Right hindlimb (tissue), 1 donor: ENCODE measurements at places on chromosomes 2 and 18.

DNA sequence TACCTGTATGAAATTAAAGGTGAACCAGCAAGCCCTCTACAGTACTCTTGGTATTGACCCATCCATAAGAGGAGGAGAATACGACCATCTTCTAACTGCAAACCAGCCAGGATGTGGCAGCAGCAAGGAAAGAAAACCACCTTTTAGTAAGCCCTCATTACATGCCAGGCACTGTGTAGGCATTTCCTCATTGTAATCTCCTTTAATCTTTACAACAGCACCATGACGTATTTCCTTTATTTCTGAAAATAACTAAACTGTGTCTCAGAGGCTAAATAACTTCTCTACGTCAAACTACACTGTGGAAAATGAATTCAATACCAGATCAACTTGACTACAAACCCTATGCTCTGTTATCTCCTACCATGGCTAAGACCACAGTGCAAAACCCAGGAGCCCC, 18.2 kb downstream of the WDR35 start:
- DNase-seq = no peak

- DNase-seq = no peak
Observed at GRCh38 chr2:205678541-205679142, 3.7 kb upstream of the NRP2 start.

DNA sequence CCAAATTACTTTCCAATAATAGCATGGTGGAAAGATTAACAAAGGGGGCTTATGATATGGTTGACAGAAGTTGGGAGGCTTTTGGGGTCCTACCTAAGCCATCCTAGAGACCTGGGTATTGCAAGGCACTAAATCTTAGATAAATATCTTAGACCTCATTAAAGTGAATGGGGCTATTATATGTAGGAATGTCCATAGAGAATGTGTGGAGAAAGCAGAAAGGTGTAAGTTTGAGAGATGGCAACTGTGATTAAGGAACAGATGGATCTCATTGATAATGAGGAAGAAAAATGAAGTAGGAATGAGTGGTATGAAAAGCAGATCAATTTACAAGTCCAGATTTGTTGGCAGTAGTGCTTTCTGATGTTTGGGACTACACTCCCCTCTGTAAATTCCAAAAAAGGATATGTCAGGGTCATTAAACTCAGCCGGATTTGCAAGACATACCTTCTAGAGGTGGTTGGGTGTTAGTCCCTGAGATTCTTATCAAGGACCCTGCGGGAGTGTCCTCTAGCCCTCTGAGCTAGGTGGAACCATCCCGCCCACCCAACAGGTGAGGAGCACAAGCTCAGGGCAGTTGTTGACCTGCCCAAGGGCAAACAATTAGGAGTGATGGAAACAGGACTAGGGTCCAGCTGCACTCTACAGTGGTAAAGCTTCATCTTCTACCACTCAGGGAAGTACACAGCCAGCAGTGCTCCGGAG, 12.1 kb downstream of the TCF7L1 start:
- DNase-seq = no peak

- no peak for DNase-seq
Observed at GRCh38 chr2:41711736-41712135, 336.1 kb upstream of the PKDCC start.

DNA sequence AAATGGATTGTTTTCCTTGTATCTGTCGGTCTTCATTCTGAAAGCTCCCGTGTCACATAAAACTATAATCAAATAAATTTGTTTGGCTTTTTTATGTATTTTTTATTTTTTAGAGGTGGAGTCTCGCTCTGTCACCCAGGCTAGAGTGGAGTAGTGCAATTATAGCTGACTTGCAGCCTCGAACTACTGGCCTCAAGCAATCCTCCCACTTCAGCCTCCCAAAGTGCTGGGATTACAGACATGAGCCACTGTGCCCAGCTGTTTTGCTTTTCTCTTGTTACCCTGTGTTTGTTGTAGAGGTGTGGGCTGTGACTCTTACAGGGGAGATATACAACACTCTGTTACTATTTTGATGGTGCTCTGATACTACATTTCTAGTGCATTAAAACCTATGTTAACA, 2.2 kb downstream of the GALM start:
- DNase-seq = no peak

DNA sequence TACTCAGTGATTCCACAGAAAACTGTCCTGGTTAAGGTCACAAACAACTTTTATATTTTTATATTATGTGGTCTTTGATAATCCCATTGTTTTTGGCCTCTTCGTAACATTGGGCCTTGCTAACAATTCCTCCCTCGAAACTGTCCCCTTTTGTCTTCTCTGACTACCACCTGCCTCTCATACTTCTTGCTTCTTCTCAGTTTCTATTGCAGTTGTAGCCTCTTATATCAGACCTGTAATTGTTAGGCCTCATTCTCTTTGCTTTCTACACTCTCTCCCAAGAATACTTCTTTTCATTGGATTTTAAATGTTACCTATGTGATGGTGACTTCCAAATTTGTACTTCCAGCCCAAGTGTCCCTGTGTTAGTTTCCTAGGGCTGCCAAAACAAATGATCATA, 44.7 kb downstream of the MC4R start:
- no peak for DNase-seq

DNA sequence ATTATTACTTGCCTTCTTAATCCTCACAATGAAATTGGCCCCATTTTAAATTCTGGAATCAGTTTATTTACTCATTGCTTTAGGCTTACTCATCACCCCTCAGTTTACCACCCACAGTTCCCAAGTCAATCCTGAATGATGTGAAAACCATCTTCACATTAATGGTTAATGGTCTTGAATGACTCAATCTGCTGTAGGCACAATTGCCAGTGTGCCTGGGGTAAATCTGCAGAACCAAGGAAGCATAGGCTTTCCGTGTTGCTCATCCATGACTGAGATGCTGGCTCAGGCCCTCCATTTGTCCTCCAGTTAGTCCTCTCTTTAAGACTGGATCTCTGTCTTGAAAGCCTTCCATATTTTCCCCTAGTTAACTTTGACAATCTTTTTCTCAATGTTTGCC, 164.5 kb downstream of the PMAIP1 start:
- DNase-seq = no peak

DNA sequence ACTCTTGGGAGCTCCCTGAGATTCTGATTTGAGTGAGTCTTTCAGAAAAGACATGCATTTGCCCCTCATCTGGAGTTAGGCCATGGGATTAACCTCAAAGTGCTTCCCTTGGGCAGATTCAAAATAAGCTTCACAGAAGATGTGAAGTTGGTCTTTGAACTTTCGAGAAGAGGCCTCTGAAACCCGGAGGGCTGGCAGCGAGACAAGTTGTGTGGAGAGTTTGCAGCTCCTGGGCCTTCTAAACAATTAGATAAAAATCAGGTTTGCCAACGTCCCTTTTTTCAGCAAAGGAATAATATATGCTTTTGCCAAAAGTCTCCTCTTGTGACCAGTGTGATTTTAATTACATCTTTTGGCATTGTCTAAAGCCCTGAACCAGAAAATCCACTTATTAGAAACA, 489.7 kb downstream of the SOX11 start:
- no peak for DNase-seq

GRCh38 chr2:185208261-185208660, 530.3 kb upstream of the FSIP2 start:
- DNase-seq = no peak

GRCh38 chr2:20446255-20446916, 488 bp upstream of the RHOB start:
- no peak for DNase-seq

GRCh38 chr18:75016025-75016717, 192.8 kb downstream of the PTGR3 start:
- DNase-seq = no peak

DNA sequence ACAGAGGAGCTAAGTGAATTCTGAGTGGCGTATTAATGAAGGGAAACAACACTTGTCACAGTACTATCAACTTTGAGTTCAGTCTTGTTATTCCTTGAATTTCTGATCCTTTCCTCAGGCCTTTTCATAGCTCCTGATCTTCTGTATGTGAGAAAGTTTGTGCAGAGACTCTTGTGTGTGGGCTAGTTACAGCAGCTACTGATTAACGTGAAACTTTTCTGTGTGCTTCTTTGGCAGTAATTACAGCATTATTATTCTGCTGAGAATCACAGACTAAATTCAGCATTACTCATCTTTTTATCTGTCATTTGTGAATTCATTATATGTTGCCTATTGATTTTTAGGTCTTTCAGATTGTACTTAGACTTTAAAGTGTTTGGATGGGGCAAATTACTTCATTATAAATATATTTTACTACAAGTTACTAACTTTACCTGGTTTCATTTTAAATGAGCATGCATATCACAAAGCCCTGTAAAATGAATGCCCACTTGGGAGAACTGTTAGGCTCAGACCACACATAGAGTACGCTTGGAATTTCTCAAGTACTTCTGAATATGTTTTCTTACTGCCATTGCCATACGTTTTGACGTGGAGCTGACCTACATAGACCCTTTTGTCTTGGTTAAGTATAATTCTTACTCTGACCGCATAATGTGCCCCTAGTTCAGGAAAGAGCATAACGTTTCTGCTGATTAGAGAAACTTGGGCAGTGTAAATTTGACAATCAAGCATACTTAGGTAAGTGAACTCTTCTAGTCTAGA, 36.2 kb downstream of the CREB1 start:
- DNase-seq = no peak

- peak; percentile 34 for DNase-seq
Observed at GRCh38 chr2:176582990-176583481, 313.8 kb downstream of the MTX2 start.

DNA sequence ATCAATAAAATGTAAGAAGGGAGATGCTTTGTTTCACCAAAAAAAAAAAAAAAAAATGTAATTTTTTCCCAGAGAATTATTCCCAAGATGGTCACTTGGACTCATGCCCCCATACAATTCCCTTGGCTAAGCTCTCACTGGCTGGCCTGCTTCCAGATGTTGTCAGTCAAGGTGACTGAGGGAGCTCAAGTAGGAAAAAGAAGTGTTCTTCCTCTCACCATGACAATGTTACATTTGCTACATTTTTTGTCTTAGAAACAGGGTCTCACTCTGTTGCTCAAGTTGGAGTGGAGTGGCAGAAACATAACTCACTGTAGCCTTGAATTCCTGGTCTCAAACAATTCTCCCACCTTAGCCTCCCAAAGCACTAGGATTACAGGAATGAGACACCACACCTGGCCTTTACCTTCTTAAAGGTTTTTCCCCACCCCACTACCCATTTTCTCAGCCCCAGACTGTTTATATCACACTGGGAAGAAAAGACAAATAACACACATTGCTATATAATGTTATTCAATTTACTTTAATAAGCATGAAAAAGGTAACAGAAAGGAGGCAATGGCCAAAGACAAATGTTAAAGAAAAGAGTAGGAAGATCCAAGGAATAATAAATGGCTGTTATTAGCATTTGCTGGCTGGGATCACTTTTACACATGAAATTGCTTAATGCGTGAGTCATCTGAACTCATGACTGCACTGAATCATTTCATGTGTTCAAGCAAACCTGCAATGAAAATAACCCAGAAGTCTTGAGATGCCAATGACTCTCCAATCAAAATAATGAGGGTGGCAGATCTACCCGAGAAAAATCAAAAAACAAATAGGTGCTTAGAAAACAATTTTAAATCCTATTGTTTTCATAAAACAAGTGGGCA, 45.2 kb downstream of the ACVR1 start:
- DNase-seq = no peak

GRCh38 chr18:48884306-48884705, 66.5 kb downstream of the SMAD7 start:
- no peak for DNase-seq

DNA sequence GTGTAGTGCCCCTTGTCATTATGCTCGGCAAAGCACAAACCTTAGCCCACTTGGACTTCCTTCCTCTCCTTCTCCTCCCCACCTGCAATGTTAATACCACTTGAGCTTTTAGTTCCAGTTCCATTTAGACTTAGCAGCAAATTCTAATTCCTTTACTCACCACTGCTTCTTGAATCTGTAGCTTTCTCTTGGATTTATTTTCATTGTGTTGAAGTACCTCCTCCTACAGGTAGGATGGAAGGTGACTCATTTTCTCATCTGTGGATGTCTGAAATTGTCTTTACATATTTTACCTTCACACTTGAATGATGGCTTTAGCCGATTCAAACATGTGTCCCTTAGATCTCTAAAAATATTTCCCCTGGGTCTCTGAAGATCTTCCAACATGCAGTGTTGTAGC, 32.8 kb upstream of the BIN1 start:
- no peak for DNase-seq

- DNase-seq = no peak
Observed at GRCh38 chr2:190831941-190832340, 48.7 kb upstream of the GLS start.

GRCh38 chr18:50662775-50663383, 103.0 kb downstream of the MAPK4 start:
- DNase-seq = no peak

GRCh38 chr2:73931531-73932500, 5.1 kb downstream of the DGUOK start:
- DNase-seq = no peak

DNA sequence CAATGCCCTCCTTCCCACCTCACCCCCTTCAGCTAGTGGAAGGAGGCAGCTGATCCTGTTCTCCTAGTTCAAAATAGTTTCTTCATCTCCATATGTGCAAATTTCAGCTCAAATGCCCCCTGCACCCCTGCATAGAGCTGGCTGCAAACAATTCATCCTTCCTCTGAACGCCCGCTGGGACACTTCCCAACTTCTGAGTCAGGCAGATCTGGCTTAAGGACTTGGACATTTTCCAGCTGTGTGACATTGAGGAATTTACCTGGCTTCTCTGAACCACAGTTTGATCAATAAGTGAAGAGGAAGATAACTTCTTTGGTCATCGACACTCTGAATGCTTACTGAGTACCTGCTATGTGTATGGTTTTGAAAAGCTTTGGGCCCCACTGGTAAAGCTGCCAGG, 23.5 kb downstream of the PTGR3 start:
- DNase-seq = no peak

- no peak for DNase-seq
Observed at GRCh38 chr2:215414674-215415073, 21.2 kb downstream of the FN1 start.

DNA sequence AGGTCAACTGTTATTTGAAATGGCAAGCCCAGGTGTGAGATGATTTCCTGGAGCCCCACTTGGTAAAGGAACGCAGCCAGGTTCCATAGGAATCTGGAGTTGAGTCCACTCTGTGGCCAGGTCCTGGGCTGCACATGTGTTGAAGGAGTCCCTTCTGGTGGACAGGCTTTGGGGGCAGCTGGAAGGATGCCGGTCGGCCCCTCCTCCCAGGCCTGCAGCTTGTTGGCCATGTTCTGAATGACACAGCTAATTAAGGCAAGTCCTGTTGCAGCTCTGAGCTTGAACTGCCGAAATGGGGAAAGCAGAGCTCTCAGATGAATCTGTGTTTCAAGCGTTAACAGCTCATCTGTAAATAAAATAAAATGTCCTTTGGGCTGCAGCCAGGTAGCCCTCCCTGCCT, 23.8 kb downstream of the EN1 start:
- no peak for DNase-seq
